Effector CD4-positive, alpha-beta T cell (primary cell): ENCODE measurements at places on chromosomes 11 and 22.

DNA sequence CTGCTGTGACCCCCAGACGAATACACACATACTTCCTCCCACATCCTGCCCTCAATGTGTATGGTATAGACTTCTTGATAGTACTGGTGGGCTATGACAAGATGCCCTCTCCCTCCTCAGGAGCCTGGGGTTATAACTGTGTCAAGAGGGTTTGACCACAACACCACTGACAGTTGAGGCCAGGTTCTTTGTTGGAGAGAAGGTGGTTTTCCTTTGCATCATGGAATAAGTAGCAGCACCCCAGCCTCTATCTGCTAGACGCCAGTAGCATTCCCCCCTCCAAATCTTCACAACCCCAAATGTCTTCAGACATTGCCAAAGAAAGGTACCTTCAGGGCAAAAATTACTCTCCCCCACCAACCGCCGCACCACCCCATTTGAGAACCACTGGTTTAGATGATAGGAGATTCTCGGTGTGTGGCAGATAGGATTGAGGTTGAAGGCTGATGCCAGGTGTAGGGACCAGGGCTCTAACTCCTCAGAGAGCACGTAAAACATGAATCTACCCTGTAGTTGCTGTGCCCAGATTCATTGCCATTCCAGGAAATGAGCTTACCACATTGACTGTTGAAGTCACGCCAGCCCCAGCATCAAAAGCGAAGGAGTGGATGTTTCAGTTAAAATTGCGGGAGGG, 5.5 kb upstream of the MYO18B start:
- no peak for DNase-seq

GRCh38 chr11:130051082-130051481, 18.6 kb upstream of the APLP2 start:
- DNase-seq = no peak

GRCh38 chr22:32329202-32329645, 28.4 kb upstream of the RFPL3 start:
- no peak for DNase-seq

DNA sequence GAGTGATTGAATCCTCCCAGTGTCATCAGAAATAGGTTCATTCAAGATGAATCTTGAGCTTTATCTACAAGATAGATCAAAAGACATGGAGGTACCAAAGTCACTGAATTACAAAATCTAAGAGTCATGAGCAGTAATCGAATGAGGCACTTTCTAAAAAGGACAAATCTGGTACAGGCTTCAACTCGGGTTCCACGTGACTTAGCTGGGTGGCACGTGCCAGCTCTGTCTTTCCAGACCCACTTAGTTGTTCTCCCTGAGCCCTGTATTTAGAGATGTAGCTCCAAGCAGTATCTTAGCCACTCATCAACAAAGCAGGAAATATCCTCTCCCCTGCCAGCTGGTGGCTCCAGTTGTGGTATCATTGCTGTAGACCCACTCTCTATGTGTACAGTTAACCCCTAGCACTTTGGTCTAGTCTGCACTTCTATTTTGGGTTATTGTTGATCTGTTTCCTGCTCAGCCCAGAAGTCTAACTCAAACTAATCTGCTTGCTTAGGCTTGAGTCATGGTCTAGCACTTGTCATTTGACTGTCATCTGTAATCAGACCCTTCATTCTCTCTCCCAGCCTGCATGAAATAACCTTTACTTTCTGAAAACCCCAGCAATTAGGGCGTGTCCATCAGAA, 528.7 kb downstream of the ETS1 start:
- DNase-seq = no peak

DNA sequence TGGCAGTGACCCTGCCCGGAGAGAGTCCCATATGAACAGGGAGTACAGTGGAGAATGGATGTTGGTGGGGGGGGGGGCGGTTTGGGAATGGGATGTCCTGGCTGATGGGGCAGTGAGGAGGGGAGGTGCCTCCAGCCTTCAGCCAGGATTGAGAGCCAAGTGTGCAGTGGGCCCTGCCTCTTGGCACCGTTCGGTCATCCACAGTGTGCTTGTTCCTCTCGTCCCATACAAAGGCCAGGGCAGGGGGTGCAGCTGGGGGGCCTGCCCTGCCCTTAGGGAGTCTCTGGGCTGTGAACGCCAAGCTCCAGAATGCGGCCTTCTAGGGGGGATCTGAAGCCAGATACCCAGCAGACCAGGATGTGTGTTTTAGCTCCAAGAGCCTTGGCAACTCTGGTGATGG, 34.0 kb downstream of the KCNC1 start:
- no peak for DNase-seq

- DNase-seq = no peak
These were observed 22.9 kb downstream of the SYTL2 start for GRCh38 chr11:85787809-85788760.

- peak; percentile 36 for DNase-seq
These were observed at the start of gene TCIRG1 for GRCh38 chr11:68038718-68039525. Gene TCIRG1, plus strand, starts transcription at chr11:68039025. Its CDS starts 2,247 bp downstream, at chr11:68041272.

GRCh38 chr11:132632641-132633124, 899.6 kb downstream of the OPCML start:
- no peak for DNase-seq

DNA sequence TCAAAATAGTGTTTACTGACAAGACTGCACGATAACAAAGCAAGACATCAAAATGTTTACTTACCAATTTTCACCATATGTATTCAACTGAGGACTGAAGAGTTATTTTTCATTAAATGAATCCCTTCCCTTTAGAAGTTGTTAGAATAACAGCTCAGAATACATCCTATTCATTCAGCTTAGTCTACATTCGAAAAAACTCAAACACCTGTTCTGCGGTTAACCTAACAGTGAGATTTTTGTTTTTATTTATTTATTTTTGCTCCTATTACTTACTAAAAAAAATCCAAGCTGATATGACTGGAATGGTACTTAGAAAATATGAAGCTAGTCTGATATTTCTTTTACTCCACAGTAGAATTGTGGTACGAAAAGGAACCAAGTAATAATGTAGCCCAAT, 10.0 kb downstream of the KCNA4 start:
- DNase-seq = no peak

DNA sequence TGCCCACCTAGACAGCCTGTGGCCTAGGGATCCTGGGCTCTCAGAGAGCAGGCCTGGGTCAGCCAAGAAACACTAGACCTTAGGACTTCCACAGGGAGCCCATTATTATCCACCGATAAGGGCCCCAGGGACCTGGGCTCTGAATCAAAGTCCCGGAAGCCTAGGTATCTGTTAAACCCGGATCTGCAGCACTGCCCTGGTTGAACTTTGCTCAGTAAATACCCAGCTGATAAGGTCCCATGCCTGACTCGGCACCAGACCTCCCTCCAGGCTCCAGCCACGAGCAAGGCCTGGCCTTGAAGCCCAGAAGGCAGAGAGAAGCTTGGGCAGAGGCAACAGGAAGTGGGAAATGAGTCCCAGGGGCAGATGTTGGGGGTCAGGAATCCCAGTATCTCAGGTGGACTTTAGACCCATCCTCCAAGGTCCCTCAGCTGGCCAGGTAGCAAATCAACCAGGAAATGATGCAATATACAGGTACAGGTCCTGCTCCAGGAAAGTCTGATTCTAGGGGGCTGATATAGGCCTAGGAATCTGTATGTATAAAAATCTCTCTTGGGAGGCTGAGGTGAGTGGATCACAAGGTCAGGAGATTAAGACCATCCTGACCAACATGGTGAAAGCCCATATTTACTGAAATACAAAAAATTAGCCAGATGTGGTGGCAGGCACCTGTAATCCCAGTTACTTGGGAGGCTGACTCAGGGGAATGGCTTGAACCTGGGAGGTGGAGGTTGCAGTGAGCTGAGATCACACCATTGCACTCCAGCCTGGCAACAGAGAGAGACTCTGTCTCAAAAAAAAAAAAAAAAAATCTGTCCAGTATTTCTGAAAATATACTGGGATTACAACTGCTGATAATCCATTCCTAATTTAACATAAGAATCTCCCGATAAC, 18.7 kb downstream of the POU2AF1 start:
- no peak for DNase-seq
